ENCODE measurements at places on chromosomes 3 and 15.

DNA sequence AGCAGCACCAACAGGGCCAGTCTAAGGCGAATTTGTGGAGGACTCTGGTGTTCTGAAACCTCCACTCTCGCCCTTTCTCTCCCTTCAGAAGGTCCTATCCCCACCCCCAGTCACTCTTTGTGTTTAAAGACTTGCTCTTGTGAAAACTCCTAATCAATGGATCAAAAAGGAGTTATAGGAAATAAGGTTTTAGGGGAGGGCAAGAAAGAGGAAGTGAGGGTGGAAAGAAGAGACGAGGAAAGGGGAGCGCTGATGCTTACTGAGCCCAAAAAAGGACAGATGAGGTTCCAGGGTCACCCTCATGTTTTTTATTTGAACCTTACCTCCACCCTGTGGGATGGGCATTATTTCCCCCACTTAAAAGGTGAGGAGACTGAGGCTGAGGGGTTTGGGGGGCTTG is 70.0 kb upstream of the SLC6A11 start:
- DNase-seq: no peak

GRCh38 chr3:87109465-87109864 is 117.6 kb upstream of the CHMP2B start:
- DNase-seq: no peak

DNA sequence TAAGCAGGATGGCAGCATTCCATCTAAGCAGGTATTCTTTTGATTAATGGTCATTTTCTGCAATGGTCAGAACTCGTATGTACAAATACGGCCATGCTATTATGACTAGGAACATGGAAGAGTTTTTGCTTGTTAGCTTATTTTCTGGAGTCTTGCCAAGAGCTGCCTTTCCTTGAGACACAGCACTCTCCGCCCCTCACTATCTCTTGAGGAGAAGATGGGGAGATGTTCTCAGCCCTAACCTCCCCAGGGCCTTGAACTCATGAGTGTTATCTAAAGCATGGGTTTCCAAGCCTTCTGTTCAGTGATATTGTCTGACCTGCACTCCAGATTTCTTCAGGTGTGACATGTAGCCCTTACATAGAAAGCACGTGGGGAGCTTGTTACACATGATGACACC is 65.9 kb upstream of the ACTC1 start:
- DNase-seq: peak; percentile 42

DNA sequence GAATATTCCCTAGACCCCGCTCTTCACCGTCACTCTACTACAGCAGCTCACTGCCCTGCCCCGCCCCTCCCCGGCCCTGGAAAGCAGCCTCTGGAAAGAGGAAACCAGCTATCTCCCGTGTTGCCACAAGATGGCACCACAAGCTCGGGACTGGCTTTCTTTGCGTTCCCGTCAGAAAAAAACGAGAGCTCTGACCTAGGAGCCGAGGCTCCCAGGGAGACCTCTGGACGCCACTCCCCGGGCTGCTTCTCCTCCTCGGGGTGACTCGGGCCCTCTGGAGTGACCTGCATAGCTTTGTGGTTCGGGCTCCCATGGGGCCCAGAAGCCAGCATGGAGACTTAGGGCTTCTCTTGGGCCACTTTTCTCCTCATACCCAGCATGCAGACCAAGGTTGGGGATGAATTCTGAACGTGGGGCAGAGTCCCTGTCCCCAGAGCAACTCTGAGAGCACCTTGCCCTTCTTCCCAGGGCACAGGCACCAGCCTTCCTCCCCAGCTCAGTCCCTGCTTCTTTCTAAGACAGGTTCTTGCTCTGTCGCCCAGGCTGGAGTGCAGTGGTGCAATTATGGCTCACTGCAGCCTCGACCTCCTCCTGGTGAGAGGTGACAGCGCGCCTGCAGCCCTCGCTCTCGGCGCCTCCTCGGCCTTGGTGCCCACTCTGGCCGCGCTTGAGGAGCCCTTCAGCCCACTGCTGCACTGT is 19.0 kb downstream of the STOML1 start:
- peak; percentile 95 for DNase-seq

DNA sequence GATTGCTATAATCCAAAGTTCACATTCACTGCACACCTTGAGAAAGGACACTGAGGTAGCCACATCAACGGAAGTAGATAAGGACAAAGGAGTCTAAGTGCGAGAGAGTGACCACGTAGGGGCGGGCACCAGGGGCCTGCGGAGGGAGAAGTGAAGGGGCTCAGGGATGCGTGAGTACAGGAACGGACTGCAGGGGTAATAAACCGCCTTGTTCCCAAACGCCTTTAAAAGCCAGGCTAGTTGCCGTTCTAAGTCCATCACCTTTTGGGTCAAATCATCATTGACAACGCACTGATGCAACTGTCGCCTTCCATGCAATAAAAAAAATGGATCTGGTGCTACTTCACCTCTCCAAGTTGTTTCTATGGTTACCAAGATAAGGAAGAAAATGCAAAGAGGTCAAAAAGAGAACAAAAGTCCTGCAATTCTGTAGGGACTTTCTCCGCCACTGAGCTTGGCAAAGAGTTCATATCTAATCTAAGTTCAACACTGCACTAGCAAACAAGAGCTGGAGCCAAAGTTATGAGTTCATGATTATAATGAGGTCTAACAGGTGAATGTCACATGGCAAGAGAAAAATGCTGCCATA is 32.6 kb upstream of the ATP11B start:
- DNase-seq: peak; percentile 40

DNA sequence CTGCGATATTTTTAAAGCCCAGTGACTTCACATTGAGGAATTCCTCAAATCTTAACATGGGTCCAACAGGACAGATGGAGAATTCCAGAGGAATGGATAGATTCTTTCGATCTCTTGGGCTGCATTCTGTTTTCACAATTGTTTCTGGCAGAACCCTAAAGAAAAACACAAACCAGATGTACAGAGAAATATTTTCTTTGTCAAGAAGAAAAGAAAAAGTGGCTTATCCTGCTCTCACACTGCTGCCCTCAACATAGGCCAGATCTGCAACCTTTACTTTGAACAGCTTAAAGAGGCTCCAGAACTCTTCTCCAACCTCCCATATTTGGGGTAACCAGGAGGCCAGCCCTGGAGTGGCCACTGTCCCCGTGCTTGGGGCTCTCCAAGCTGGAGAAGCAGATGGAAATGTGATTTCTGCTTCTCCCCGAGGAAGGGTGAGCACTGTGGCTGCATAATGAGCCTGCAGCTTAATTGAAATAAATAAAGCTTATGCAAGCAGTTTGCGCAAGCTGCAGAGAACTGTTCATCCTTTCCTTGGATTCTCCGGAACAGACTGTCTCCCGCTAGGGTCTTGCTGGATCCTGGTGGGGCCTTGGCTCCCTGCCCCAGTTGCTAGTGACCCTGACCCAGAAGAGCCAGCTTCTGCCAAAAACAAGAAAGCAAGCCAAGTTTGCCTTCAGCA is 453.2 kb upstream of the PROK2 start:
- no peak for DNase-seq

GRCh38 chr3:105999856-106000255 is 131.0 kb upstream of the CBLB start:
- peak; percentile 81 for DNase-seq

All from hematopoietic multipotent progenitor cell treated with erythropoietin and hydrocortisone succinate and interleukin-3 and kit ligand, for 4 days (in vitro differentiated cells).